ENCODE measurements at places on chromosomes 6 and 20.

GRCh38 chr6:97473979-97474378 is 191.0 kb upstream of the MMS22L start:
- DNase-seq = no peak

GRCh38 chr6:18861204-18861603 is 474.1 kb downstream of the RNF144B start:
- no peak for DNase-seq

DNA sequence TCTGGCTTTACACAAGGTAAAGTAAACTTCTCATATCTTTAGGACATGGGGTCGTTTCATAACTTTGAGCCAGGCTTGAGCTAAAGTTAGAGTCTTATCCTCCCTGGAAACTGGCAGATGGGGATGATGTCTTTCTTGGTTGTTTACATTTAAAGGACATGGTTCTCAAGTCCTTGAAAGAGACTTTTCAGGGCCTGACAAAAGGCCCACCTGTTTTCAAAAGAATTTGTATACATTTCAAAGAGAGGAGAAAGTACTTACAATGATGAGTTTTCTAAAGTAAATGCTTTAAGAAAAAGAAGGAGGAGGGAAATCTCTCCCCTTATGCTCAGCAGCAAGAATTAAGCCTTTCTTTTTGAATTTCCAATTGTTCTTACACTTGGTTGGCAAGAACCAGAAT is 45.7 kb upstream of the TINAG start:
- DNase-seq = no peak

GRCh38 chr20:51022803-51023616 is at the start of gene KCNG1:
TSS of gene KCNG1 (minus strand) at chr20:51023107. CDS start at chr20:51010338, 12,769 bp downstream.
- DNase-seq = no peak

- DNase-seq = no peak
These were observed 581.0 kb upstream of the MAP3K7 start for GRCh38 chr6:91167846-91168245.

GRCh38 chr20:22536956-22537756 is 47.2 kb downstream of the FOXA2 start:
- no peak for DNase-seq

DNA sequence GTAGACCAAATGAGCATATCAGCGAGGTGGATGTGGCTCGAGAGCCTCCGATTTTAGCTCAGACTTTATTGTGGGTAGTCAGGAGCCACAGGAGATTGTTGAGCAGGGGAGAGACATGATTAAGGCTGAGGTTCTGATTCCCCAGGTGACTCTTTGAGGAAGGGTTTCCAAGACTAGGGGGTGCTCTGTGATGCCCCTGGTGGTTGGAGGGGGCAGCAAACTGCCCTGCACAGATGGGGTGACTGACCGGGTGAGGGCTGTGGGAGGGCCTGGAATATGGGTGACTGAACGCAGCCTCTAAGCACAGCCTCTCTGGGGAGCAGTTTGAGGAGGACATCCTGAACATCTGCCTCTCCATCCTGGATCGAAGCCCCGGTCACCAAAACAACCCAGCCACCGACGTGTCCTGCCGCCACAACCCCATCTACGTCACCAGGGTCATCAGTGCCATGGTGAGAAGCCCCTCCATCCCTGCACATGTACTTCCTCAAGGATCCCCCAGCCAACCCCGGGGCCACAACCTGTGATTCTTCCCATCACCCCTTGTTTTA is 17.0 kb downstream of the TGM6 start:
- no peak for DNase-seq

DNA sequence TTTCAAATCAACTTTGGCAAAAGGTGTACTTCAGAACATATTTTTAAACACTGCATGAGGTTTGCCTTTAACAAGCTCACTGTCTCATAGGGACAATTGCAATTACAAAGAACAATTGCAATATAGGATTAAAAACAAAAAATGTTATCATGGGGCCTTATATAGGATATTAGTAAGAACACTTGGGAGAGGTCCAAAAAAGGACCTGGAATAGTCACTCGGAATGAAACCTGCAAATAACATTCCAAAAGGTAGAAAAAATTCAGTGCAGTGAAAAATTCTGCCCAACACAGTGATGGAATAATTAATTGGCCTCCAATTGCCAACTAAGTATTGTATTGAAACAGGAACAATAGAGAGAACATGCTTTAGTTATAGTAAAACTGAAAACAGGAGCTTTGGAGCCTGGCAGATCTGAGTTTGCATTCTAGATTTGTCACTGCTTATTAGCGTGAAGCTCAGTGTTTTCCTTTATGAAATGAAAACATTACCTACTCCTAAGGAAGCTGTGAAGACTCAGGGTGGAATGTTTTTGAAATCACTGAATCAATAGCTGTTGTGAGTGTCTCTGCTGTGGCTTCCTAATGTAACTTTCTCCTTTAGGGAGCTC is 172.6 kb upstream of the BMP5 start:
- DNase-seq = no peak

GRCh38 chr6:35511562-35511941 is 1.1 kb downstream of the TULP1 start:
- no peak for DNase-seq

- DNase-seq = no peak
These were observed 697 bp upstream of the CEP43 start for GRCh38 chr6:166998256-166999144.

- no peak for DNase-seq
These were observed 41.7 kb downstream of the SLC9A8 start for GRCh38 chr20:49854190-49854875.

GRCh38 chr20:49894073-49894470 is 21.3 kb downstream of the SPATA2 start:
- no peak for DNase-seq

DNA sequence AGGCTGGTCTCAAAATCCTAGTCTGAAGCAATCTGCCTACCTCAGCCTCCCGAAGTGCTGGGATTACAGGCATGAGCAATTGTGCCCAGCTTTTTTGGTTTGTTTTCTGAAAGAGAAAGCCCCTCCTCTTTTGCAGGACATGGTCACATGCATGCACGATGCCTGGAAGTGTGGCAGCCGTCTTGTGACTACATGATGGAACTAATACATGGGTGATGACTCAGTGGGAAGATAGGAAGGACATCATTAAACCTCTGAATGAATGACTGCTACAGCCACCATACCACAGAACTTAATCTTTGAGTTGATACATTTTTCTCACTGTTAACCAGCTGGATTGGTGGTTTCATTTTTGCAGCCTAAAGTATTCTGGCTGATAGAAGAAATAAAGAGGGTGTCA is 13.4 kb upstream of the CTNNBL1 start:
- DNase-seq = no peak

- DNase-seq = no peak
These were observed 11.6 kb downstream of the TMEM200A start for GRCh38 chr6:130377371-130377770.

DNA sequence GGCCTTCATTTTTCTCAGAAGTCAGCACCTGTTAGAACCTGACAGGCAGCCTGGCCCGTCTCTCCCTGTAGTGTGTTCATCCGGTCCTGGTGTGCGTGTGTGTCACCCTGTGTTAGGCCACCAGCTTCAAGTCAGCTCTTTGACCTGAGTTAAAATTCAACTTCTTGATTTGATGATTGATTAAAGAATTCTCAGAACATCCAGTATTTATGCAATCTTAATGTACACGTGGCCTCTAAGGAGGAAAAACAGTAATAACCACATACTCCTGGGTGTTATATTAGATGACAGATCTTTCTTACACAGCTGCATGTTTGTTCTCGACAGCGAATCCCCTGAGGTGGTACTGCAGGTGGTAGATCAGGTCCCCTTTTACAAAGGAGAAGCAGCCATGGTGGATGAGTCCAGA is 19.1 kb upstream of the TMEM217 start:
- no peak for DNase-seq

GRCh38 chr6:134954272-134955000 is 4.5 kb upstream of the ALDH8A1 start:
- no peak for DNase-seq

DNA sequence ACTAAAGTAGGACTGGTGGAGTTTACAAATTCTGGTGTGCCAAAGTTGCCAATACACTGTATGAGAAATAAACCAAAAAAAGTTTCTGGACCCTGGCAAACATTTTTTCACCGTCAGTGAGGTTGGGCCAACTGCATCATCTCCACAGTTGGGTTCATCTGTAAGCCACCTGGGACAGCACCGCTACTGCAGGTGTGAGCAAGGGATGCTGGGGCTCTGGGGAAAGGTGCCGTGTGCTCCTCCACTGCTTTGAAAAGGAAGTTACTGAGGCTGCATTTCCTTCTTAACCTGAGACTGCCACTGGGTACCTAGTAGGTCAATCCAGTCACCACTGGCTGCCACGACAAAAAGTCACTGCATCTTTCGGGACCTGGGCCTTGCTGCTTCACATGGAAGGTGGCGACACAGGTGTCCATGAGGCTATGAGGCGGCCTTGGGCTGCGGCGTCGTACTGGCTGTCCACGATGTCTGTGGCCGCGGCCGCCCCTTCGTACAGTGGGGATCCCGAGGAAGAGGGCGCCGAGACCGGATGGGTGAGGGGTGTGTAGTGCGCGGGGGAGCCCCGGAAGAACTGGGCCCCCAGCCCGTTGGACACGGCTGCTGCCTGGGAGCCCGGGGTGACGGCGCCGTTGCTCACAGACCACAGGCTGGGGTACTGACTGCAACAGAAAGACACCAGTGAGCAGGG is 9.6 kb downstream of the TBXT start:
- no peak for DNase-seq

- DNase-seq = no peak
These were observed 468.0 kb downstream of the UTRN start for GRCh38 chr6:144753023-144753705.

GRCh38 chr6:85482206-85482904 is 32.5 kb downstream of the NT5E start:
- DNase-seq = no peak

DNA sequence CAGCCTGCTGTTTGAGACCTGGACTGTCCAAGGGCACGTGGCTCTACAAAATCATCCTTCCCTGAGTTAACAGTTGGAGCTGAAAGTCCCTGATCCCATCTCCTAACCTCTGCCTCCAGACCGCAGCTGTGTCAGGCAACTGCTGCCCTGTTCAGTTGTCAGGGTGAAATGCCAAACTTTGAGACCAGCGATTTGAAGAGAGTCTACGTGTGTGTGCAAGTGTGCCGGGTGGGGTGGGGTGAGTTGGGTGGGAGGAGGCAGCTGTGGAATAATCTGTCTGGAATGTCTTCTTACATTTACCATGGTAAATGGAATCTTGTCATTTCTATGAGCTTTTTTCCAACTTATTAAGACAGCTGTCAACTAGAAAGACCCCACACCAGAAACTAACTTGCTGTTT is 81.0 kb upstream of the FAM8A1 start:
- DNase-seq = no peak

- no peak for DNase-seq
These were observed 127.7 kb downstream of the ALDH8A1 start for GRCh38 chr6:134821928-134822864.

DNA sequence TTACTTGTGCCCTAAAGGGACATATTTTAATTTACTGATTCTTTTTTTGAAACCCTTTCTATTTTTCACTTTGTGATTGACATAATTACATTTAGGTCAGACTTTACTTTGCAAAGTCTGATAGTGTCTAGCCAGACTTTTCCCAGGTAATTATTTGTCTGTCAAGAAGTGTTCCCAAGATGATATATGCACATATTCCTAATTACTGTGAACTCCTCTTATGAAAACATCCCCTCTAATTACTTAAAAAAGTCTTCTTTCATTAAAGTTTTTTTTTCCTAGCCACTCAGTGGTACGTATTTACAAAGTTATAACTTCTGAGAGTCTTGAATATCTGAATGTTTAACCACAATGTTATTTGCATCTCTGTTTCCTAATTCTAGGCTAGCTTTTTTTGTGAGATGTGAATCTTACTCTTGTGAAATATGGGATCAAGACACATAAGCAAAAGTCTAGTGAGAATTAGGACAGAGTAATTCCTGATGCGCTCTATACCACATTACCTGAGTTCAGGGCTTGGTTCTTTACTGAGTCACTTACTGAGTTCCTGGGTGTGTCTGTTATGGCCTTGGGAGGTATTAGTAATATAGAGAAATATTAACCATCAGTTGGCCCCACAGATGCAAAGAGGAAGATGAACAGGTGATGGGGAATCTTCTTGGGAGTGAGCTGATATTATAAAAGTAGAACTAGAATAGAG is 27.9 kb downstream of the FAM83B start:
- DNase-seq = no peak

GRCh38 chr6:43053545-43054205 is at the start of gene CUL7:
TSS of gene CUL7 (minus strand) at chr6:43053851. CDS start at chr6:43052788, 1,063 bp downstream.
- DNase-seq = peak; percentile 95

- peak; percentile 89 for DNase-seq
These were observed at the start of gene PRDM1 for GRCh38 chr6:106085984-106086813. TSS of gene PRDM1 (plus strand) at chr6:106086336. CDS start at chr6:106086554, 218 bp downstream.

DNA sequence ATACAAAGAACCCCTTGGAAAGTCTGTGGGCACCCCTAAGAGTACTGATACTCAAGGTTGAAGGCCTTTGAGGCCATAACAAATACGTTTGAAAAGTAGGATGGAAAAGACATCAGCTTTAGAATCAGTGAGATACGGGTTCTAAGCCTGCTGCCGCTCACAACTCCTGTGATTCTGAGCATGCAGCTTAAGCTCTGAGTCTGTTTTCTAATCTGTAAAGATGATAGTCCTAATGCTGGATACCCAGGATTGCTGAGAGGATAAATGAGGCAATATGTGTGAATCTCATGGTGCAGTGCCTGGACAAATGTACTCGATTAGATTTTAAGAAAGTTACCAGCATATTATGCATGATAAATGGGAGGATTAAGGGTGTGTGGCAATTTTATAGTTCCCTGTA is 321.0 kb upstream of the HSF2 start:
- DNase-seq = no peak

- DNase-seq = peak; percentile 10
These were observed 14.4 kb upstream of the NKX2-4 start for GRCh38 chr20:21411725-21412124.

DNA sequence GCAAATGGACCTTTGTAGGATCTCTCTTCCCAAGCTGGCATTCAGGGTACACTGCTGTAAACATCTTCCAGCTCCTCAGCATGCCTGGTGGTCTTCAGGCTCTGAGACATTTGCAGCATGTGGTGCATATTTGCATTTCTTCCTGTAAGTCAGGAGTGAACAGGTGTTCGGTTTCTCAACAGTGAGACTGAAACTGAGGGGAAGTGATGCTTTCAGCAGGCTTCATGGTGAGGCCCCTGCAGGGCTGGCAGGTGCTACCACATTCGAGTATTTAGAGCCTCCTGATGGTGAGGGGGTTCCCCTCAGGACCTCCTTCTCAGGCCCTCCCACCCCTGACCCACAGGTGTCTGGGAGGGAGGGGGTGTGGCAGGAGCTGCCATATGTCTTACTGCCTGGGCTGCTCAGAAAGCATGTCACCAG is 15.1 kb downstream of the MYBL2 start:
- no peak for DNase-seq

- no peak for DNase-seq
These were observed 79.4 kb upstream of the PROKR2 start for GRCh38 chr20:5395932-5396727.

DNA sequence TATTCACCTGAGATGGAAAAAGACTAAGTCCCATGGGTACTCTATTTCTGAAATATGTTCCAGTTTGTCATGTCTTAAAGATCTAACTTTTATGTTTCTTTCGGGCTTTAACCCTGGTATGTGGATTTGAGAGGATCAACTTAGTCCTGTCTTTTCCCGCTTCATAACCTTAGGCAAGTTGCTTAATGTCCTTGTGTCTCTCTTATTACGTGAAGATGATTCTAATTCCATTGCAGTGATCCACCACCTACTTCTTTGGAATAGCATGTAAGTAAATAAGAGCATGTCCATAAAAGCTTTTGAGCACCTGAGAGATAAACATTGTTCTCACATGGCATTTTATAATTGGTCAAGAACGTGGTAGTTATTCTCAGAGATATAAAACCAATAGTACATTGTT is 23.0 kb downstream of the SPTLC3 start:
- no peak for DNase-seq

- peak; percentile 64 for DNase-seq
These were observed 7.2 kb downstream of the SAMD3 start for GRCh38 chr6:130215526-130215925.

All from Kasumi-1 (cell line).